Ovary (tissue), 10 donors: ENCODE measurements at places on chromosomes 6 and 20. TPM values are rescaled to one million over a fixed set of nuclear protein-coding genes. Genes with fewer than 3 reads are reported as not detected.

The SNAI1 gene
- polyA plus RNA-seq = 5.5 TPM

The OPRM1 gene
- not detected for polyA plus RNA-seq

- DNase-seq = no peak
Observed at GRCh38 chr20:52783769-52784168, 188.4 kb upstream of the TSHZ2 start.

- DNase-seq = no peak
Observed at GRCh38 chr6:19994909-19995308, 157.7 kb downstream of the ID4 start.

- no peak for DNase-seq
Observed at GRCh38 chr6:159935065-159935464, 33.8 kb upstream of the IGF2R start.
